ENCODE measurements at places on chromosomes 2 and 18.

GRCh38 chr2:135651717-135652116 lies 89.9 kb upstream of the UBXN4 start:
- no peak for DNase-seq

DNA sequence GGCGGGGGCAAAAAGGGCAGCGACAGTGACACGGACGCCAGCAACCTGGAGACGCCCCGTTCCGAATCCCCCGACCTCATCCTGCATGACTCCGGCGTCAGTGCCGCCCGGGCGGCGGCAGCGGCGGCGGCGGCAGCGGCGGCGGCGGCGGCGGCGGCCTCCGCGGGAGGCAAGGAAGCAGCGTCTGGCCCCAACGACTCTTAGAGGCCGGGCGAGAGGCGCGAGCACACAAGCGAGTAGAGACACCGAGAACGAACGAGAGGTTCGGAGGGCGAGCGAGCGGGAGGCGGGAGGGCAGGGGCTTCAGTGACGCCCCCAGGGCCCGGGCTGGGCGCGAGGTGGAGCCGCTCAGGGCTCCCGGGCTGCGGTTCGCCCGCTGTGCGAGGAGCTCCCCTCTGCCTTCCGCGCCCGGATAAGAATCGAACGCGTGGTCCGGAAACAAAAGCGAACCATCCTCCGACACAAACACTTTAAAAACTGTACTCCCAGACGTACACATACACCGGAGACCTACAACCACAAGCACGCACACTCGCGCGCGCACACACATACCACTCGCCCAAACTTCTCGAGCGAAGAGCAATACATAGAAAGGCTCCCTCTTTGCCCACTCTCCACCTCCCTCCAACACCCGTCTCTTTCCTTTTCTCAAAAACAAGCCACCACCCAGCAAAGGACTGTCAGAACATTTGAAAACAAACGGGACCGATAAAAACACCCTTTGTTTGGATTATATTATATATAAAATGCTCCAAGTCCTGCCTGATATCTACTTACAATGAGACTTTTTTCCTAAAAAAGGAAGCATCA lies 2.8 kb downstream of the SP9 start:
- peak; percentile 53 for DNase-seq

GRCh38 chr2:101113441-101114267 lies 37.5 kb downstream of the TBC1D8 start:
- no peak for DNase-seq

- no peak for DNase-seq
Observed at GRCh38 chr2:41488888-41489287, 558.9 kb upstream of the PKDCC start.
